ENCODE measurements at places on chromosomes 2 and 18.

GRCh38 chr2:143668234-143668633 is 539.0 kb downstream of the ARHGAP15 start:
- no peak for DNase-seq

- DNase-seq: no peak
Observed at GRCh38 chr2:233480490-233481202, 85.9 kb downstream of the USP40 start.

GRCh38 chr2:213251618-213252017 is 32.6 kb upstream of the SPAG16 start:
- DNase-seq: no peak

- no peak for DNase-seq
Observed at GRCh38 chr2:173229086-173229485, 125.6 kb upstream of the CDCA7 start.

- DNase-seq: no peak
Observed at GRCh38 chr2:206354129-206354528, 79.7 kb downstream of the ZDBF2 start.

DNA sequence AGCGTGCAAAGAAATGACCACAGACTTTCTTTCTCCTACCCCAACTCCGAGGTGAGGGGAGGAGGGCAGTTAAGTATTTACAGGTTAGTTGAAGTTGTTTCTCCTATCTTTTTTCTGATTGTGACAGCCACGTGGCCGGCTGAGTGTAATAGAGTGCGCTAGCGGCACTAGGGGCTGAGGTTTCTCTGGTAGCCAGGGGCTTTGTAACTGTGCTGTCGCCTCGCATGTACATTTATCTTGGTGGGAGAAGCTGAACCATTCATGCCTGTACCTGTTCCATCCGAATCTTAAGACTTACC is 214.1 kb upstream of the STON1 start:
- no peak for DNase-seq

DNA sequence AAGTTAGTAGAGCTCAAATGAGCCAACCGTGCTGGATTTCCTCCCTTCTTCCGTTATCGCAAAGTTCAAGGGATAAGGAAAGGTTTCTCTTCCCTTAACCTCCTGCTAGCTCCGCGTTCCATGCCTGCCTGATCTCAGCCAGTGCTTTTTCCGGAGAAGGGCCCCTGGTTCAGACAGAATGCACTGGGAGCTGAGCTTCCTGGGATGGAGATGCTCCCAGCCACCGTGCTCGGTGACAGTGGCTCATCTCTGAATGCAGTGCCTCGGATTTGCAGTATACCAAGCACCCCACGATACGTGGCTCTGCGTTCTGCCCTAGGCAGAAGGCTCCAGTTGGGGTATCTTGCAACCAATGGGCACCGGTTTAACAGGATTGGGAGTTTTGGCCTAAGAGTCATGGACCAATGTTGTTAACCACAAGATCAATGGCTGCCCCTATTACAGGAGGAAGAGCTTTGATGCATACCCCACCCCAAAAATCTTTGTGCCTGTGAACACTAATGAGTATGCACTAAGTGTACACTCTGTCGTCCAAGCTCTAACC is 876 bp downstream of the CNTNAP5 start:
- no peak for DNase-seq

DNA sequence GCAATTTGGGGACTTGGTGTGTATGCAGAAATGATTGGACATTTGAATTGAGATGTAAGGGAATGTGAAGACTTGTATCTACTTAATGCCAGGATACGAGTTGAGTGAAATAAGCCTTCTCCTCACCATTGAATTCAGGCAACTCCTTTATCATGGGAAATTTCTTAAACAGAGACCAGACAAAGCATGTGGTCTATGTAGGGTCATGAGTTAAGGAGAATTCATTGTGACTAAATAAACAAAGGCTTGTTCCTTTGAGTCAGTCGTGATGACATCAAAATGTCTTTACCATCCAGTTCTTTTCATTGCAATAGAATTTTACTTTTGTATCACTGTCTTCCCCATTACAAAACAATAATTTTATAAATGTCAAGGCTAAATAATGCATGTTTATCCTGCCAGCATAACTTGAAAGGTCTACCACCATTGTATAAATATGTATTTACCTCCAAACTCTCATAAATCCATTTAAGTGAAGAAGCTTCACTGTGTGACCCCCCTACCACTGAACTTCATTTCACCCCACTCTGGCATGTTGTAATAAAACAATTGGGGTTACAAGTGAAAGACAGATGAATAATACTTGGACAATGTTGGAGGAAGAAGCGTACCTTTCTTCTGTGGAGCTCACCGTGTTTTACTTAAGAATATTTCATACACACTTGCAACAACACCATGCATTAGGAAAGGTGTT is 149.4 kb downstream of the EPHA4 start:
- no peak for DNase-seq

GRCh38 chr2:10777842-10778723 is 34.5 kb downstream of the PDIA6 start:
- no peak for DNase-seq

GRCh38 chr2:38754506-38754905 is 3.3 kb upstream of the SRSF7 start:
- DNase-seq: no peak

DNA sequence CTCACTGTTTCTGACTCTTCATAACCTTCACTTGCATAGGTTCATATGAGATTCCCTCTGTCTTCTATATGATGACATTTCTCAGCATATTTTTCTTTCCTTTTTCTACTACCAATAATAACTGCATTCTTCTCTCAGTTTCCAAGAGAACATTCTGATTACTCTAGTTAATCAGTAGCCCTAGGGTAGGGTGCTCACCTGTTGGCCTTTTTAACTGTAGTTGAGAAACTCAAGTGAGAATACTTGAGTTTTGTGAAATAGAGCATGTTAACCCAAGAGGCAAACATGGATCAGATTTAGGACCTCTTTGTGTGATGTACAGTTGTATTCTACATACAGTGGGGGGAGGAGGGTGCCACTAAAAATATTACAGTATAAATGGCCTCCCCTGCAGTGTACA is 308.0 kb downstream of the CMPK2 start:
- no peak for DNase-seq

DNA sequence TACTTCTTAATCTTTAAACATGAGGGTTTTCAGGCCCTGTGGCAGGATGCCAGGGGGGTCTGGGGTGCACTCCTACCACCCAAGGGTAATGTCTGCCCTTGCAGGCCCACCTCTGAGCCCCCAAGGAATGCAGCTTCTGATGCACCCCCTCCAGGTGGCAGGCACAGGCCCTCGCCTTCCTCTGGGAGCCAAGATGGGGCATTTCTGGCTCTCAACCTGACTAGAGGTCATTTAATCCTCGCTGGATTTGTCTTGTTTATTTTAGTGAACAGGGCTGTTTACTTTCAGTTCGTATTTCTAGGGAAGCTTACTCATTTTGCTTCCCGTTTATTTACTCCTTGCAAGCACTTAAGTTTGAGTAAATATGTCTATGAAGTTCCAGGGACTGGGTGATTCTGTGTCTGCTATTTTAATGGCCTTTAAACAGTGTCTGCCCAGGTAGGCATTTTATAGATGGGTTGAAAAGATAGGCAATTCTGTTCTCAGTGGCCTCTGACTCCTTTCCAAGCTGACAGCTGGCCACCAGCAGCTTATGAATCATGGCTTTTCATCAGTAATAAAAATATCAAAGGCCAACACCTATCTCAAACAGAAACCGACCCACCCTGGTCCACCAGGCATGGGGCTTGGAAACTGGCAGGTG is 11.1 kb upstream of the DNPEP start:
- DNase-seq: no peak

DNA sequence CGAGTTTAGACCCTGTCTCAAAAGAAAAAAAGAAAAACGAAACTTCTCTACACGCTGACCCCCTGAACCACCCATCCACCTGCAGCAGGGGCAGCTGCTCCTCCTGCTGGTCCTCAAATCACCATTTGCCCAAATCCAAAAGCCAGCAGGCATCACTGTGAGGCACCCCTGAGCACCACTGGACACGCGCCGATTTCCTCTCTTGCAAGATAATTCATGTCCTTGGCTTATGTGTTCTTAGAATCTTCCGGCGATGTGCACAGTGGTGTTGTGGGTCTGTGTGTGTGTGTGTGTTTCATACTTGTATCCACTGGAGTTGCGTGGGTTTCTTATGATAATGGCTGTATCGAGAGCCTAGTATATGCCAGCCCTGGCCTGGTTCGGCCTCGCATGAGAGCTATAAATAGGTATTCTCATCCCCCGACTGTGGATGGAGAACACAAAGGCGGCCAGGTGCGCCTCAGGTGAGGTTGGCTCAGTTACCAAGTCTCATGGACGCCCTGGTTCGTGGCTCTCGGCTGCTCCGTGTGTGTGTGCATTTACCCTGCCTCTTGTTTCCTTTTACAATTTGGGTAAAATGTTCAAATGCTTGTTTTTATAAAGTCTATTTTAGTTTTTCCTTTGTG is 235.5 kb downstream of the HDAC4 start:
- no peak for DNase-seq

GRCh38 chr2:7588295-7588694 is 671.1 kb downstream of the RNF144A start:
- DNase-seq: no peak

DNA sequence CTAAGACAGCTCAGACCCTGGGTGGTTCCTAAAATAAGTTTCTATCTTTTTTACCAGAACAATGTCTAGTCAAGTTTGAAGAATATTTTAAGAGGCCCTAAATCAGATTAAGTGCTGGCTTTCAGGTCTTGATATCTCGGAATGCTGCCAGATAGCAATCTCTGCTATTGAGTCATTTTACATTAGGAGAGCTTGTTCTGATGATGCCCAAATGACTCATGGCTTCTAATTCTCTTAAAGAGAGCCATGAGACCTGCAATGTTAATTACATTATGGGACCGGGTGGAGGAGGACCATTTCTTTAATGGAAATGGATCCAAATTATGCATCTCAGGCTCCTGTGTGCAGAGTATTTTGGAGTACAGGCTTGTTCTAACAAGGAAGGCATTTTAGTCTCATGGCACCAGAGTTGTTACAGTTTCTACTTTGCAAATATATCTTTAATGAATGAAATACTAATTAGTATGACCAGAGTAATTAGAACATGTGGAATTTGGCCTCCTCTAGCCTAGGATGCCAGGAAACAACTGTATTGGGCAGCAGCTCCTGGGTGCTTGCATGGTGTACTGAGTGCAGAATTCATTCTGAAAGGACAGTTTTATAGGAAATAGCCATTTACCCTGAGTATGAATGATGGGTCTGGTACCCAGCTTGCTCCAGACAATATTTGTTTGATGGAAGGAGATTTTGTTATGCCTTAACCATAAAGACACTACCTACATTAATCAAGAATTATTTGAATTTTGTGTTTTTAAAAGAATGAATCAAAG is 94.0 kb upstream of the SULT1C3 start:
- DNase-seq: no peak

DNA sequence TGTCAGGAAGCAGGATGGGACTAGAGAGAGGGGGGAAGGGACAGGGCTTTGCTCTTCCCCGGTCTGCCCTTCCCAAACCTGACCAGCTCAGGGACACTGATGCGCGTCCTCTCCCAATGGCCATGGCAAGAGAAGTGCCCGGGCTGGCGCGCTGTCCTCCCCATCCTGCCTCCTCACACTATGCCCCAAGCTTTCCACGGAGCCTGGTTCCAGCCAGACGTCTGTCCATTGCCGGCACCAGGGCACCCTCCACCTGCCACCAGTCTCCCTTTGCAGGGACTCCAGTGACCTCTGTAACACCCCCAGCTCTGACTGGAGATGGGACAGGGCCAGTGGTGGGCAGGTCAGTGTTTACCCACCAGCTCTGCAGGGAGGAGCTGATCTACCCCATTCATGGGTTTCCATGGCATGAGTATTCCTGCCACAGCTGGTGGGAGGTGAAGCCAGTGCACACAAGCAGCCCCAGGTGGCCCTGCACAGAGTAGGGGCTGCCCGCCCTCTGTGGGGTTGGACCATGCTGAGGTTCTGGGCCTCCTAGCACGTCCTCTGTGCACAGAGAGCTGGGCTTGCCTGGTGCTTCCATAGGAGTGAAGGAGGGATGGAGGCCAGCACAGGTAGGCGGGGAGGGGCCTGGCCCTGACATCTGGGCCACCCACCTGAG is 109.5 kb downstream of the PXDN start:
- no peak for DNase-seq

DNA sequence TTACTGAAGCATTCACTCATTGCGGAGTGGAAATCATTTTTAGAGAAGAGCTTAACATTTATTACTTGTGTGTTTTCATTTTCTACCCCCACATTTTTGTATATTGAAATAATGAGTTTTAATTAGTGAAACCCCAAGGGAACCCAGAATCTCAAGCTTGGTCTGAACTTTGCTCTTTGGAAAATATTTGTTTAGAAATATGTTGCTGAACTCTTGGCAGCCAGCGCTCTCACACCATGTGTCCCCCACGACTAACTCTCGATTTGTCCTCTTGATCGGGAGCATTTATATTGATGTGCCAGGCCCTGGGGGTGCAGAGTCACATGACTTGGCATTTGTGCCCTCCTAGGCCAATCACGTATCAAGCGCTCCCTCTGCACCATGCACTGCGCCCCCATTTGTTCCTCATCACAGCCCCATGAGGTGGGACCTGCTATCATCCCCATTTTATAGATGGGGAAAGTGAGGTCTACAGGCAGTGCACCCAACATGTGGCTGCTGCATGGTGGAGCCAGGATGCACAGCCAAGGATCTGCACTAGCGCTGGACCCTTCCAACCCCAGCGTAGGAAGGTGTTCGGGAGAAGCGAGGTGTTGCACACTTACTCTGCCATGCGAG is 149.7 kb downstream of the NCK2 start:
- no peak for DNase-seq

DNA sequence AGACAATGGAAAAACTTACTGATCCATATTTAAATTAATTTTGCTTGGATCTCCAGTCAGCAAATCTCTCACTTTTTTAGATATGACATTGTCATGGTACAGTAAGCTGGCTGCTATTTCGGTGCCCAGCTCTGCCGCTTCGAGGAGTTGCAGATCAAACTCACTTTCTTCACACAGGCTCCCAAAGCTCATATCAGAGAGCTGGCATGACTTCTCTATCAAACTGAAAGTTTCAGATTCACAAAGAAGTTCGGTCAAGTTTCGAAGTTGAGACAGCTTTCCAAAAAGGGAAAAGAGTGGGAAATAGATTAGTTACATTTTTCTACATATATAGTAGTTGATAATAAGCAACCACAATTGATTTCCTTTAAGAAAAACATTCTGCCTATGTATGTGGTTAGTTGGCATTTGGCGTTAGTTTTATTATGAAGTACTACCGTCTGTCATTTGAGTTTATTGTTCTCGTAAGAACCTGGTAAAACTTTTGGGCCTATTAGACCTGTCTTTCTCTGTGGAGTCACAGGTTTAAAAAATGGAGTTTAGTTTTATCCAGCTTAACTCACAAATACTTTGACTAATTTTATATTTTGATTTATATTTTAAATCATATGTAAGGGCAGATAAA is 118.8 kb downstream of the ABCA12 start:
- no peak for DNase-seq
